ENCODE measurements at places on chromosomes 1 and 21.

- DNase-seq, result no peak
Observed at GRCh38 chr1:231818337-231818736, 191.7 kb downstream of the DISC1 start.

GRCh38 chr1:64514197-64514765 lies 44.4 kb downstream of the CACHD1 start:
- DNase-seq, result no peak

- DNase-seq, result no peak
Observed at GRCh38 chr1:3180915-3181314, 111.9 kb downstream of the PRDM16 start.

- DNase-seq, result no peak
Observed at GRCh38 chr1:43274804-43275180, 5.0 kb downstream of the TMEM125 start.

GRCh38 chr1:209265301-209265700 lies 318.2 kb upstream of the CAMK1G start:
- DNase-seq, result no peak

GRCh38 chr1:119882132-119883049 lies 13.9 kb downstream of the ADAM30 start:
- DNase-seq, result no peak

GRCh38 chr1:51622455-51622913 lies 5.6 kb downstream of the OSBPL9 start:
- DNase-seq, result no peak

Data from activated T-helper 2 cell treated with anti-CD3 and anti-CD28 coated beads, Interferon-gamma antibody, Interleukin-2, Interleukin-4, amounts not matched to agents 10 μg/mL and 5 μg/mL and 100 μg/mL, durations not matched to agents 14 hours and 24 hours and 36 hours (primary cell).